Mucosa of gallbladder (tissue), 1 donor: ENCODE measurements at places on chromosomes 1 and 21. TPM values are rescaled to one million over a fixed set of nuclear protein-coding genes. Genes with fewer than 3 reads are reported as not detected.

The FTCD gene
- total RNA-seq, result 1.3 TPM

The PLPPR5 gene
- not detected for total RNA-seq

GRCh38 chr1:23837908-23838307 lies 12.7 kb upstream of the HMGCL start:
- DNase-seq, result no peak

- DNase-seq, result no peak
Observed at GRCh38 chr1:185438936-185439335, 121.9 kb upstream of the IVNS1ABP start.

The MTARC2 gene
- total RNA-seq, result 78.0 TPM
